Ureter (tissue), 1 donor: ENCODE measurements at places on chromosomes 11 and 22. TPM values are rescaled to one million over a fixed set of nuclear protein-coding genes. Genes with fewer than 3 reads are reported as not detected.

TYR gene
- not detected for total RNA-seq

MS4A6E gene
- not detected for total RNA-seq

UPK3A gene
- total RNA-seq: 233 TPM

ZBTB16 gene
- 166 TPM for total RNA-seq

KRTAP5-1 gene
- total RNA-seq: not detected

KIRREL3 gene
- not detected for total RNA-seq

CD81 gene
- 831 TPM for total RNA-seq

XKR3 gene
- not detected for total RNA-seq

RTN4R gene
- total RNA-seq: 1.3 TPM

BCO2 gene
- total RNA-seq: 8.7 TPM

OR8A1 gene
- total RNA-seq: not detected

CECR2 gene
- 10.0 TPM for total RNA-seq

MMP8 gene
- not detected for total RNA-seq

DSCAML1 gene
- 0.81 TPM for total RNA-seq

RASGRP2 gene
- 23.3 TPM for total RNA-seq

CEP126 gene
- 8.1 TPM for total RNA-seq

KRTAP5-2 gene
- not detected for total RNA-seq

LMO1 gene
- total RNA-seq: not detected

LARGE2 gene
- 18.0 TPM for total RNA-seq

PGA5 gene
- total RNA-seq: not detected

MRGPRX4 gene
- not detected for total RNA-seq

OR51B4 gene
- total RNA-seq: 0.42 TPM

SLC22A9 gene
- total RNA-seq: not detected

DCPS gene
- 23.2 TPM for total RNA-seq

KDM4D gene
- total RNA-seq: 1.2 TPM

ZDHHC13 gene
- 44.1 TPM for total RNA-seq

CCDC116 gene
- total RNA-seq: 0.57 TPM

TREH gene
- total RNA-seq: 0.44 TPM

INS gene
- total RNA-seq: not detected

PRR33 gene
- not detected for total RNA-seq

SLC17A6 gene
- not detected for total RNA-seq

MS4A14 gene
- 1.5 TPM for total RNA-seq

PACSIN2 gene
- 78.5 TPM for total RNA-seq

CFAP300 gene
- 9.7 TPM for total RNA-seq

TECTA gene
- 0.83 TPM for total RNA-seq

LMF2 gene
- 63.6 TPM for total RNA-seq

PLXNB2 gene
- 443 TPM for total RNA-seq

SLC22A8 gene
- not detected for total RNA-seq

PATE4 gene
- not detected for total RNA-seq

PISD gene
- total RNA-seq: 68.0 TPM

TTC9C gene
- 36.7 TPM for total RNA-seq

GLYAT gene
- total RNA-seq: not detected

MED17 gene
- total RNA-seq: 35.5 TPM

CCDC73 gene
- total RNA-seq: 0.26 TPM

TRIM51G gene
- not detected for total RNA-seq

CHRNA10 gene
- 2.4 TPM for total RNA-seq
